ENCODE measurements at places on chromosomes 6 and 20. TPM values are rescaled to one million over a fixed set of nuclear protein-coding genes. Genes with fewer than 3 reads are reported as not detected.

The OPRL1 gene
- 2.0 TPM for total RNA-seq

The ABHD12 gene
- total RNA-seq = 25.9 TPM

GRCh38 chr20:14561741-14562221 is 224.4 kb upstream of the FLRT3 start:
- DNase-seq = no peak

GRCh38 chr6:4512051-4512471 is 264.1 kb upstream of the CDYL start:
- DNase-seq = no peak

DNA sequence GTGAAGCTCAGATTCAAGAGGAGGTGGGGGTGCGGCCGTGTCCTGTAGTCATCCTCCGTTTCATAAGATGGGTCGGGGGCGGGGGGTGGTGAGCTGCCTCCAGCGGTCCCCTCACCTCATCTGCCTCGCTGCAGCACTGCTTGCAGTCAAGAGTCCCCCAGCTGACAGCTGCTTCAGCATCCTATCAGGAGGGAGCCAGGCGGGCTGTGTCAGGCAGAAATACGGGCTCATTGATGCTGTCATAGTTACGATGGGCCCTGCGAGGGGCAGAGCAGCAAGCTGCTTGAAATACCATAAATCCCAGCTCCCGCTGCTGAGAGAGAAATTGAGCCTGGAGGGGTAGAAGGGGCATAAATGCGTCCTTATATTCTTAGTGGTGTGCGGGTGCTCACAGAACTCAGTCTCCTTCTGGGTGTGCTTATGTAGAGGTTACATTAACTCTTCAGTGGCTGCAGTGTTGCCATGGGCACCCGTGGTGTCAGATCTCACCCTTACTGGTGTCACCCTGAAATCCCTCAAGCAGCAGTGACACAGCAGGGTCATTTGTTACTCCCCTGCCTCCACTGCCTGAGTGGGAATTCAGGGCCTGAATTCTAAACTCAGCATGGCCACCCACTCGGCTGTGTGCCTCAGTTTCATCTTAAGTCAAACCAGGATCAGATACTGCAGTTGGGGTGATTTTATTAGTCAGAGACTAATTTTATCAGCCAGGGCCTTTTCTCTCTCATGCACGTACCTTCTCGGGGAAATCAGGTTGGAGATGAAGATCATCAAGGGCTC is 21.8 kb downstream of the CCDC167 start:
- DNase-seq = no peak

DNA sequence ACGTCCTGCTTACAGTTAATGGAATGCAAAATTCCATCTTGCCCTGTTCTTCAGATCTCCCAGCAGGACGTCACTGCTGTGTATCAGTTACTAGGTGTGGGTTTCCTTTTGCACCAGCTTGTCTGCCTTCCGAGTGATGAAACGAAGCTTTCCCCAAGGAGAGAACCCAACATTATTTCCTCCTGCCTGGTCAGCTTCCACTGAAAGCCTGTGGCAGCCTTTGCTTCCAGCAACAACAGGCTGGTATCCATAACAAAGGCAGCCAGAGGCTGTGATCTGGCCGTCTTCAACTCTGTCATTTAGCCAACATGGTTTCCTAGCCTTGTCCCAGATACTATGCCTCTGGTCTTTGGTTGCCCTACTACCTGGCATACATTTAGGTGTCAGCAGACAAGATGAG is 78.9 kb upstream of the HEY2 start:
- DNase-seq = no peak
